ENCODE measurements at places on chromosomes 3 and 15.

DNA sequence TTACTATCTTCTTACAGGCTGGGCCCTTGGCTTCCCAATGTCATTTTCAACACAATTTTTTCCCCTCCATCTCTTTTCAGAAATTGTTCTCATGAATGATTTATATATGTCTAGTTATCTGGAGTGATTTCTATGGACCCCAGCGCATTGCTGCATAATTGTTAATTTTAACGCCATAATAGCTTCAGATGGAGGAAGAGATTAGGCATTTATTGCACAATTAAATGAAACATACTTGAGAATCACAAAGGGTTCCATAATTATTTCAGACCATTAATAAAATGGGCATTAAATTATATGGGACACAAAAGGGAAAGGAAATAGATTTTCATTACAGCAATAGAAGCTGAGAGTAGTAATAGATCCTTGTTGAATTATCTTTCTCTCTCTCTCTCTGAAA is 70.3 kb upstream of the SOX14 start:
- no peak for DNase-seq

GRCh38 chr3:182294696-182295095 is 498.6 kb upstream of the ATP11B start:
- DNase-seq: no peak

GRCh38 chr3:13520326-13520880 is 28.5 kb upstream of the FBLN2 start:
- DNase-seq: no peak

- DNase-seq: no peak
Observed at GRCh38 chr3:140225996-140226395, 291.0 kb downstream of the CLSTN2 start.

DNA sequence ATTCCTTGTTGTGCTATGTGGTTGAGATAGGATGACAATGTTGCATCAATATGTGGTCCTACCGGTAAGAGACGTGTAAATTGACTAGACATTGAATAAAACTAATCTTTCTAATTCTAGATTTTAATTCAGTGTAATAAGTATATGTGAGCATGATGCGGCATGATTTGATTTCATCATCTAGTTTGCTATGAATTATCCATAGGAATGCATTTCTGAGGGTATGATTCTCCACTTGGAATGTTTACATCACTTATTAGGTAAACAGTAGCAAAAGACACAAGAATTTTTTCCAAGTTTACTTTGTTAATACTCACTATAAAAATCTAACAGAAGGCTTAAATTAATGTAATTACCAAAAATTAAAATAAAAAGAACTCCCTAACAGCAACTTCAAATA is 353.5 kb downstream of the CADM2 start:
- DNase-seq: no peak

GRCh38 chr15:101635944-101636727 is 16.0 kb downstream of the TM2D3 start:
- no peak for DNase-seq

- no peak for DNase-seq
Observed at GRCh38 chr3:114673481-114673880, 379.7 kb downstream of the TIGIT start.

- peak; percentile 13 for DNase-seq
Observed at GRCh38 chr15:70140543-70141375, 43.0 kb upstream of the TLE3 start.

- no peak for DNase-seq
Observed at GRCh38 chr3:109413049-109413448, 75.7 kb upstream of the DPPA4 start.

DNA sequence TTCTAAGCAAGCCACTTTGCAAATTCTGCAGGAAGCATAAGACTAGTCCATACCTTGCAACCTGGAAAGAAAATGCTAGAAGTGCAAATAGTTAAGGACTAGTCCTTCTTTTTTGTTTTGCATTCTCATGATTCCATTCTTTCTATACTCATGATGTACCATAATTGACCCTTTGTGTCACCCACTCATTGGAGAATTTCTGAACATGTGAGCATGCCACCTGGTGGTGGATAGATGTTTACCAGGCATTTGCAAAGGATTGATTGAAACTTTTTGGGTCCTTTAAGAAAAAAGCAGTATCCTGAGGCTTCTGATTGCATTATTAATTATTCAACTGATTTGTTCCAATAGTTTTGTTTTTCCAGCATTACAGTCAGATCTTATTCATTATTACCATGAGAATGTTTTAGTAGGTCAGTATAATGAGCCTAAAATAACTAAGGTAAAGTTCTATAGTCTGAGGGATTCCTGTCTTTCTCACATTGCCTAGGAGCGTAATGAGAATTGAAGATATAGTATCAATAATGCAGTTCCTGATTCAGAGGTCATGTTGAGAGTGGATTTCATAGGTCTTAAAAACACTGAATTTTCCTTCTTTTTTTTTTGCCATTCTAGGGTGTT is 20.2 kb upstream of the DIPK2A start:
- DNase-seq: peak; percentile 9

Measured in activated T-cell treated with anti-CD3 and anti-CD28 coated beads for 4 hours (primary cell).